Esophagus mucosa (tissue), 1 donor: ENCODE measurements at places on chromosomes 16 and 17. TPM values are rescaled to one million over a fixed set of nuclear protein-coding genes. Genes with fewer than 3 reads are reported as not detected.

Gene CSHL1
- total RNA-seq: not detected

Gene ABR
- total RNA-seq: 94.5 TPM

Gene TPSG1
- 0.24 TPM for total RNA-seq

Gene FNDC8
- not detected for total RNA-seq

Gene SCN4A
- total RNA-seq: 0.12 TPM

Gene SRL
- 0.16 TPM for total RNA-seq

Gene AXIN2
- 3.1 TPM for total RNA-seq

Gene MYH1
- not detected for total RNA-seq

Gene OR1G1
- total RNA-seq: not detected

Gene PER1
- total RNA-seq: 65.0 TPM

DNA sequence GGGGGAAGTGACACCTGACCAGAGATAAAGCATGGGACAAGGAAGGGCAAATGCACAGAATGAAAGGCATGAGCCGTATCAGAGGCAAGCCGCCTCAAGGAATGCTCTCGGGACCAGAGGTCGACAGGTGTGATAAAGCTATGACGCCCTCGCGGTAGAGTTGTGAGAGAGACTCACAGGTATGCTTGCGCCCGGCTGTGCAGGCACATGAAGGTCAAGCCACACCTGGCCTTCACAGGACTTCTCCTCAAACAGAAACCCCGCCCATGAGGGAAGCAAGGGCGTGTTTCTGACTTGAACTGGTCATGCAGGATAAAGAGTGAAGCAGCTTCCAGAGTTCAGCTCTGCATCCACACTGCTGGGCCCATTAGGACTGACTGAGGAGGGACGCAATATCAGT lies 7.8 kb downstream of the NCBP3 start:
- ATAC-seq: peak; percentile 86

DNA sequence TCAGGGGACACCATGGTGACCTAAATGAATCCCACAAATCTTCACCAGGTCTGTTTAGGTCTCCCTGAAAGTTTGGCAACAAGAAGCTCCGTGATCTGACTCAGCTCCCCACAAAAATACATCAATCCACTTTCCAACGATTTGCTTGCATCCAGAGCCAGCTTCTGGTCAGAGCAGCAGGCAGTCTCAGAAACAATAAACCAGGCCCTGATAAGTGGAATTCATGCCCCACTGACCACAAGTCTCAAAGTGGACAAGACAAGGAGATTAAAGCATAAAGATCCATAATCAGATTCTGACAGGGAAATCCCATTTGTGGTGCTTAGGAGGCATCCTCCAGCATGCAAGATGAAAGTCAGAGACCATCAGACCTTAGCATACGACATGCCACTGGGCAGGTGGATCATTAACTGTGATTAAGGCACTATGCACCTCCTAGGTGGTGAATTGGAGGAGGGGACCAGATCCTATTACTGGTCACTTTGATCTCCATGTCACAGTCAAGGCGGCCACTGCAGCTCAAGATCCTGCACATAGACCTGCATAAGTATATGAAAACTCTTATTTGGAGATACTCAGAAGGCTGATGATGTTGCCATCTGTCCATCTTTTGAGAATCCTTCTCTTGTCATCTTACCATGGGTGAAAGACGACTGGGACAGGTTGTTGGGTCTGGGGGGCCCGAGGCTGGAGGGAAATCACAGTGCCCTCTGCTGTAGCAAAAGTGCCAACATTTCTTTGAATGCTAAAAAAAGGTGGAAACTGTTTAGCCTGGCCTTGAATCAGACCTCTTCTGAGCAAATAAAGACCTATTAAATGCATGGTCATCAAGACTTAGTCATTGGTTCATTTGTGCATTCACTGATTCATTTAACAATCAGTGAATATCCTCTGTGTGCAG lies 309.2 kb upstream of the CCL2 start:
- ATAC-seq: no peak

DNA sequence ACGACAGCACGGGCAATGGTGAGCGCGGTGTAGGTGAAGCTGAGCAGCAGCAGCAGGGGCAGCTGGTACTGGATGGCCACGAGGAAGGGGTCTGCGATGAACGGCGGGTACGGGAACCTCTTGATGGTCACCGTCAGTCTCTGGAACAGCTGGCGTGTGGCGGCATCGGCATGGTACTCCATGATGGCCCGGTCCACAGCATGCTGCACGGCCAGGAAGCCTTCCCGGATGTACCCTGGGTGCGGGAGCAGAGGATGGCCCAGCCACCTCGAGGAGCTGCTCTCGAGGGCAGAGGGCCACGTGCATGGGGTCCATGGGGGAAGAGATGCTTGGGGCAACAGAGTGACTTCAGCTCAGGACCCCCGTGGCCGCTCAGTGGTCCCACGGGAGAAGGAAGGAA lies 20.9 kb downstream of the ABCA3 start:
- no peak for ATAC-seq

DNA sequence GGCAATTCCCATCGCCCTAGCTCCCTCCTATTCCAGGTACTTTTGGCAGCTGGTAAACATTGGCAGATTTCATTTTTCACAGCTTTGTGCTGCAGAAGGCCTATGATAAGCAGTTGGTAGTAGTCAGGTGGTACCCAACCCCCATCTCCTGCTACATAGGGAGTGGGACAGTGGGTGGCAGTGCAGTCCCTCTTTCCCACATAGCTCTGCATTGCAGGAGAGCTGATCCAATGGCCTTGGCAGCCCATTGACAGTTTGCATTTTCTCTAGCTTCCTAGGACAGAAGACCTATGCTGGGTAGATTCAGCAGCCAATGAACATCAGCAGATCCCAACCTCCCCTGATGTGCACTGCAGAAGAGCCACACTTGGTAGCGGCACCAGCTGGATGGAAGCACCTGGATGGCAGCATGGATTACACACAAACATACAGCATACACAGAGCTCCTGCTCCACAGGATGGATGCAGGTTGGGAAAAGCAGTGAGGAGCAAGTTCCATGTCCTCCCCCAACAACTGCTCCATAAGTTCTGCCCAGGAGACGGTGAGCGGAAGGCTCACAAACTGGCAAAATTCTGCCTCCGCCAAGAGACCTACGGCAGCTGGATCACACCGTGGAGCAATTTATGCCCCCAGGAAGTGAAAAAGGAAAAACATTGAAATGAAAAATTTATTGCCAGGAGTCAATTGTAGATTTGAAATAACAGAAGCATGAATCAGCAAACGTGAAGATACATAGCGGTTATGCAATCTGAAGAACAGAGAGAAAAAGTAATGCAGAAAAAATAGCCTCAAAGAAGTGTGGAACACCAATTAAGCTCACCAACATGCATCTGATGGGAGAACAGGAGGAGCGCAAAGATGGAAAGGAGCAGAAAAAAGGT lies 95.7 kb downstream of the CACNG1 start:
- ATAC-seq: no peak

DNA sequence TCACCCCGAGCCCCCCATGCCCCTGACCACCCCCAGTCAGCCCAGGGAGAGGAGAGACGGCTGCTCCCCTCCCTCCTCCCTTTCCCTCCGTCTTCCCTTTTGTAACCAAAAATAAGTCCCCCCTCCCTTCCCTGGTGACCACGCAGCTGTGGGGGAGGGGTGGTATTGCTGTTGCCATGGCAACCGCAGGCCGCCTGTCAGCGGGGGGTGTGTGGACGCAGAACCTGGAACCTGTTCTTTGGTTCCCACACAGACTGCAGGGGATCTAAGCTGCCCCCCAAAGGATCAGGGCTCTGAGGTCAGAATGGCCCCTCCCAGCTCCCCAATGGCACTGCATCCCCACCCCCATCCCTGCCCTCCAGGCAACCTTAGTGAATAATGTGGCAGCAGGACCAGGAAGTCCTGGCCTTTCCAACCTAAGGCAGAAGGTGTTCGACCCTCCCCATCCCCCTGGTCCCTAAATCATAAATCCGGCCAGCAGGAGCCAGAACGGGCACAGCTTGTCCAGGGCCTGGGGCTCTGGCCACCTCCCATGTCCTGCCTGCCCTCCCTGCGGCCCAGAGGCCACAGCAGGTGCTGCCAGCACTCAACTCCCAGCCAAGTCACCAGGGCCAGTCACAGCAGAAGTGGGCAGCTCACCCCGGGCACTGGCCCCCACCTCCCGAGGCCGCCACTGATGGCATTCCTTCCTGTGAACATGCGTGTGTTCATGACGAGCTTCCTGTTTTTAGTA lies 12.0 kb downstream of the CA4 start:
- no peak for ATAC-seq

DNA sequence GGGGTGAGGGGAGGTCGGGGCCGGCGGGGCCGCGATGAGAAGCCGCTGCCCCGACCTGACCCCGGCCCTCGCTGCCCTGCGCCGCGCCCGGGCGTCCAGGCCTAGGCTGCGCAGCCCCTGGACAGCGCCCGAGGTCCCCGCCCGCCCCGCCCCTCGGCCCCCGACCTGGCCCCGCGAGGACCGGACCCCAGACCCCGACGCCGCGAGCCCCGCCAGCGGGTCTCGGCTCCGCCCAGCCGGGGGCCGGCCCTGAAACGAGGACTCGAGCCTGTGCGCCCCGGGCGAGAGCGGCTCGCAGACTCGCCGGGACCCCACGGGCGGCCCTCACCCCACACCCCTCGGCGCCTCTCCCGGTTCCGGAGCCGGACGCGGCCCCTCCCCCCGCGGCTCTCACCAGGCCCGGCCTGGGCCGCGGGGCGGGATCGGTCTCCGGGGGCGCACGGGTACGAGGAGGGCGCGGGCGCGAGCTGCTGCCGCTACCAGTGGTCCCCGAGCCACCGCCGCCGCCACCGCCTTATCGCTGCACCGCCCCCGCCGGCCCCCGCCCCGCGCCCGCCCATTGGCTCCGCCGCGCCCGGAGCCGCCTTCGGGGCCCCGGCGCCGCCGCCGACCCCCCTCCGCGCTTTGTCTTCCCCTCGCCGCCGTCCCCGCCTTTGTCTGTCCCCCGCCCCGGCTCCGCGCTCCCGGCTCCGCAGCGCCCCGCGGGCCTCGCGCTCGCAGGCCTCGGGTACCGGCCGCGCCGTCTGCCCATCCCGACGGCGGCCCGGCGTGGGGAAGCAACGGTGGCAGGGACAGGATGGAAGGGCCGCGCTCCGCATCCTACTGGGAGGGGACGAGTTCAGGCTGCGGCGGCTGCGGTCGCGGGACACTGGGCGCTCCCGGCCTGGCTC lies at the start of gene LIMD2:
LIMD2 (minus strand) TSS at position 488 of the 890 bp plus-strand sequence. CDS start 827 bp downstream, outside the sequence.
- peak; percentile 14 for ATAC-seq

GRCh38 chr17:62631936-62632924 lies 4.8 kb downstream of the MRC2 start:
- ATAC-seq: no peak

- no peak for ATAC-seq
These were observed 318.4 kb upstream of the EEF2KMT start for GRCh38 chr16:5416013-5416412.

DNA sequence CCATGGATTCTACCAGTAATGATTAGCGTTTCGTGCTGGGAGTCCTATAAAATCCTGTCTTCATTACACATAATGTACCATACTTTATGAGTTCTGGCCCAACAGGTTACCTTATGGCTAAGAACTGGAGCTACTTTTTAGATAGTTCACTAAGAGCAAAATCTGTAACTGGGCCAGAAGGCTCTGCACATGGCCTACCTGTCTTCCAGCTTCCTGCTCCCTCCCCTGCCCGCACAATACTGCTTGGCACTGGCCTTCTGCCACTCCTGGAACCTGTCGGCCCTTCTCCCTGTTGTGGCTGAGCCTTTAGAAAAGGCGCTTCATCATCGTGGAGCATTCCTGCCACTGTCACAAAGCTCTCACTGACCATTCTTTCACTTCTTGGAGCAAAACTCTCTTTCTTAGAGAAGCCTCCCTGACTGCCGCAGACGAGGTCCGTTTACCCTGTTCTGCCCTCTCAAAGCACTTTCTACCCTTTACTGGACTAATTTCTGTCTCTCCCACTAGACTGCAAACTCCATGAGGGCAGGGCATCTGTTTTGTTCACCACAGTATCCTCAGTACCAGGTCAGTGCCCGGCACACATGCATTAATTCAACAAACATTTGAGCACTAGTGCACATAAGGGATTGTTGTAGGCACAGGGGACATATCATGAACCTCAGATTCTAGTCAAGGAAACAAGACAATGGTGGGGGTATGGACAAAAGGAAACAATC lies 116.5 kb downstream of the PARN start:
- ATAC-seq: peak; percentile 45

GRCh38 chr16:49504626-49505025 lies 131.0 kb downstream of the C16orf78 start:
- ATAC-seq: no peak

DNA sequence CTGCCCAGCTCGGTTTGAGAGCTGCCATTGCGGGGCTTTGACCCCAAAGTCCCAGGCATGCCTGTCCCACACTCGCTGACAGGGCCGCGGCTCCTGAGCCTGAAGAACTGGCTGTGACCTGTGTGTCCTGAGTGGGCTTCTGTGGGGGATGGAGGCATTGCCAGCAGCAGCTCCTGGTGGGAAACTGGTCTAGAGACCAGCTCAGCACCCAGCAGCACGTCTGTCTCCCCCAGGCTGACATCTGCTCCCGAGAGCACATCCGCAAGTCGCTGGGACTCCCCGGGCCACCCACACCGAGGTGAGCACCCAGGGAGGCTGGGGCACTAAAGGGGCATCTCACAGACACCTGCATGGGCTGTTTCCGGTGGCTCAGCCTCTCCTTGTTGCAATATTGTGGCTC lies 13.4 kb downstream of the ENDOV start:
- ATAC-seq: no peak

DNA sequence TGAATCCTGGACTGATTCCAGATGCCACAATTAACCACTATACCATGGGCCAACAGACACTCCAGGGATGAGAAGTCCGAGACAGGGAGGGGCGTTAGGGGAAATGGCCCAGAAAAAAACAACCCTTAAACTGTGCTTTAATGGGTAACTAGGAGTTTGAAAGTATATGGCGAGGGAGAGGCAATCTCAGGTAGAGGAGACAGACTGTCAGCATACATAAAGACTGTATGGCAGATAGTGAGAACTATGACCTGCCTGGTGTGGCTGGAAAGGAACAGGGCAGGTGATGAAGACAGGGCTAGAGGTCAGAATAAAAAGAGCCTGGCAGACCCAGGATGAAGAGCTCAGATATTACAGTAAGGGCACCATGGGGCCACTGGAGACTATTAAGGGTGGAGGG lies 8.1 kb downstream of the ZZEF1 start:
- no peak for ATAC-seq

GRCh38 chr17:10793256-10793655 lies 10.6 kb downstream of the TMEM238L start:
- ATAC-seq: no peak

GRCh38 chr16:3638916-3639644 lies 15.4 kb upstream of the DNASE1 start:
- no peak for ATAC-seq

DNA sequence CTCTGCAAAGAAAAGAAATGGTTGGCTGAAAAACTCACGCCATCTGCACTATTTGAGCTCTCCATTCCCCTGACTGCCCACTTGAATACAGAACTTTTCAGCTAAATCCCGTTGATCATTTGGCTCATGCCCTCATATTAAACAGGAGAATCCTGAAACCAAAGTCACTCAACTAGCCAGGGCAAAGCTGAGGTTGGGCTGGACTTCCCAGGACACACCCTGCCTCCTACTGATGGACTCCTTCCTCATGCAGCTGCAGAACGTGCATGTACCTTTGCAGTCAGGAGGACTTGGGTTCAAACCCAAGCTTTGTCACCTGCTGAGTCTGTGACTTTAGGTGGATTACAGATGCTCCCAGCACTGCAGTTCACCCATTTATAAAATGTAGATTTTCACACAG lies 7.7 kb downstream of the ASIC2 start:
- ATAC-seq: no peak

- ATAC-seq: no peak
These were observed 33.6 kb upstream of the CCR7 start for GRCh38 chr17:40598619-40599467.
